ENCODE measurements at places on chromosomes 7 and 10.

GRCh38 chr10:130369645-130370381 is 233.6 kb downstream of the GLRX3 start:
- DNase-seq, result no peak

GRCh38 chr10:20835335-20835734 is 61.8 kb downstream of the NEBL start:
- DNase-seq, result no peak

GRCh38 chr7:119572132-119572531 is 700.8 kb upstream of the KCND2 start:
- DNase-seq, result no peak

GRCh38 chr7:69186974-69187373 is 411.3 kb upstream of the AUTS2 start:
- no peak for DNase-seq

- peak; percentile 80 for DNase-seq
These were observed 248.9 kb downstream of the COBL start for GRCh38 chr7:51067757-51068156.

GRCh38 chr7:25952261-25953057 is 199.5 kb upstream of the NFE2L3 start:
- DNase-seq, result no peak

DNA sequence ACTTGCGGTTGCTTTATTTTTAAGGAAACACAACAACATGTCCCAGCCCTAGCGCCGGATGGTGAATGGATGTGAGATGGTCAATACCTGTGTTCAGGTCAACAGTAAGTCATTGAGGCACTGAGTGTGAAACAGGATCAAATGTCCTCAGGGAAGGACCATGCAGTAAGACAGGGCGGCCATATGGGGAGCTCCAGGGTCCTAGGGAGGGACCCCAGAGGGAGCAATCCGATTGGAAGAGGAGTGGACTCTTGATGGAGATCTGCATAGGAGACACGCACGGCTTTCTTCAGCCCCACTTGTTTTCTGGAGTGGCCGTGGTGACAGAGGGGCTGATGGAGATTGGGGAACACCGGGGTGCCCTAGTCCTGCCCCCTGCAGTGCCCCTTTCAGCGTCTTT is 423.8 kb upstream of the MKI67 start:
- DNase-seq, result no peak

GRCh38 chr10:112835217-112835715 is 114.8 kb upstream of the TCF7L2 start:
- DNase-seq, result no peak

- DNase-seq, result no peak
These were observed 899.1 kb upstream of the AUTS2 start for GRCh38 chr7:68699090-68699711.

DNA sequence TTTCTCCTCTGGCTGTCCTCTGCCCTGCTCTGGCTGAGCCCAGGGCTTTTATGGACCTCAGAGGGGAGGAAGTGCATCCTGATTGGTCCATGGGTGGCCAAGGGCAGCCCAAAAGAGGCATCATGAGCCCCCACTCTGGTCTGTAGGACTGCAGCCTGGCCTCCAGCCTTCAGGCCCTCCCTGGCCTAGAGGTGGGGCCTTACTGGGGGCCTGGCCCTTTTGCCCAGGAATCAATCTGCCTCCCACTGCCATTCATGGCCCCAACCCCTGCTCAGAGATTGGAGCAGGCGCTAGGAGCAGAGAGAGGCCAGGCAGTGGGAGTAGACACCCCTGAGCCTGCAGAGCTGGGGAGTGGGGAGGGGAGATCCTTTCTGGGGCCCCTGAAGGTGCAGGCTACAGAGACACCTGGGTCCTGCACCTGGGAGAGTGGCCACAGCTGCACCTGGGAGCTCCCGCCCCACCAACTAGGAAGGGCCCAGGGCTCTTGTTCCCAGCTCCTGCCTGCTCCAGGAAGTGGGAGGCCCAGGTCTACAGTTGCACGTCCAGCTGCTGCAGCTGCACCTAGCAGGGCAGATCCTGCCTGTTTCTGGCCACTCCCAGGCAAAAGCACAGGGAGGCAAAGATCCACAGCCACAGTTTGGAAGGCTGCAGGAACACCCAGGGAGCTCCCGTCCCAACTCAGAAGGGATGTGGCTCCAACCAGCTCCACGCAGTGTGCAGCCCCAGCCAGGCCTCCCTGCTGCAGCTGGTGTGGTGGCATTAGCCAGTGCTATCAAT is 6.4 kb upstream of the DYNC2I1 start:
- DNase-seq, result no peak

DNA sequence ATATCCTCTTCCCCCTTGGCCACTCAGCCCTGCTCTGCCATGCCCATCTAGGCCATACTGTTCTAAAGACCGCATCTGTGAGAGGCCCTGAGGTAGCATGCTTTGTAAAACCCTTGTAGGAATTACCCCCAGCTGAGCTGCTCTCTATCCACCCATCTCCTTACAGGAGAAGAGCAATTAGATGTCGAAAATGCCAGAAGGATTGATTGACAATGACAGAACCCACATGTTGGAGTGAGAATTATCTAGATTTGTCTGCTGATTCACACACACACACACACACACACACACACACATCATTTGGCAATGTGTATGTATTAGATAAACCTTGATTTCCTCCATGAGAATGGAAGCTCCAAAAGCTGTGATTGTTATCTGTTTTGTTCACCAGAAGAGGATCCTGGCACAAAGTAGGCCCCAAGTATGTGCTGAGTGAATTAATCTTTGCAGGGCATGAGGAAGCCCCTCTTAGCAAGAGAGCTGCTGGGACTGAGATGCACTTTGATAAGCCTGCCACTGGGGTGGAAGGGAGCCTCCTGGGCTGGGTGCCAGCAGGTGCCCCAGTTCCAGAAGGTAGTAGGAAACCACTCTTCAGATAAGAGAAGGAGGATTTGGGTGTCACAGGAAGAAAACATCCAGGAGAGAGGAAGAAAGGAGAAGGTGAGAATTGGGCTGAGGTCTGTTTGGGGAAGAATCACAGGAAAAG is 187.5 kb upstream of the ADO start:
- no peak for DNase-seq

DNA sequence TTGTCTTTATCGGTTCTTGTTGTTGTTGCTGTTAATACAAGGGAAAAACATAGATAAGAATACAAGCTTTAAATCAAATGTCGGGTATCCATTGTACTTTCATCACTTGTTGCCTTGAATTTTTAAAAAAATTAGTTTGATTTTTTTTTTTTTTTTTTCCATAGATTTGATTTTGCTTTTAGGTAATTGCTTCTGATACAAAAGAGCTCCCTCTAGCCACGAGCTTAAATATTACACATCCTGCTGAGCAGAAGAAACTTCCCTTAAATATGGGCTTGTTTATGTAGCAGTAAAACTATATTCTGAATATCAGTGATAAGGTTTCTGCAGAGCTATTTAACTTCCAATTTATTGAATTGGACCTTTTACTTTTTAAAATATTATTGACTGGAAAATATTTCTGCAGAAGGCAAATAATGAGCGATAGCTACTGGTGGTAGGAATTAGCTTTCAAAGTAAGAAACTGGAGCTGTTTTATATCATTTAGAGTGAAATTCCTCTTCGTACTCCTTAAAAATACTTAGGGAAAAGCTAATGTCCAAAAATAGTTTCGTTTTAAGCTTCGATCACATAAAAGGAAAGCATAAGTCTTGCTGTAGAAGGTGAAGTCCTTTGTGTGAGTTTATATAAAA is 216.9 kb downstream of the POLR1F start:
- peak; percentile 69 for DNase-seq

DNA sequence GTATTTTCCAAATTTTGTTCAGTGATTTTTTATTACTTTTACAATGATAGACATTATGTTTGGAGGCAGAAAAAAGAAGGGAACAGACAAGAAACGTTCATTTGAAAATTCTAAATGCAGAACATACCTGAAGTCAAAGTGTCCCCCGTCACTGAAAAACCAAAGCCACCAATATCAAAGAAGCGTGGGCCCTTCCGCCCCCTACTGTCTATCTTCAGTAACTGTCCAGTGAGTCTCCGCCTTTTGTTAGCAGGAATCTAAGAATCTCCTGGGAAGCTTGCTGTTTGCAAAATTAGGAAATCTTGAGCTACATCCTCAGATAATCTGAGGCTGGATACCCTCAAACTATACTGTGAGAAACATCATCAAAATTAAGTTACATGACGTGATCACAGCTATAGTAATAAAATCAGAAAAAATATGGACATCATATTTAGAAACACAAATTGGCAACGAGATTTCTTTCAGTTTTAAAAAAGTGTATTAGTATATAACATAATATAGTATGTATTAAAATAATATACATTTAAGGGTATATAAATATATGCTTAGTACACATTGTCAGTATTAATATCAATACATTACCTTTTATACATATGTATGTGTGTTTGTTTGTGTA is 169.3 kb upstream of the AKR1E2 start:
- peak; percentile 76 for DNase-seq

GRCh38 chr7:101686030-101686429 is 56.9 kb upstream of the MYL10 start:
- no peak for DNase-seq
